ENCODE measurements at places on chromosomes 1 and 21. TPM values are rescaled to one million over a fixed set of nuclear protein-coding genes. Genes with fewer than 3 reads are reported as not detected.

The ACTA1 gene
- 26.1 TPM for total RNA-seq

- H3K36me3 ChIP-seq, result peaks cover 6% of the 10 kb centered on the region
- no peak for DNase-seq
- no peaks in the 10 kb centered on the region for H3K4me1 ChIP-seq
- no peak overlapping the region for H3K4me3 ChIP-seq
- H3K27ac ChIP-seq, result no peak overlapping the region
Observed at GRCh38 chr1:1215080-1215676, 1.2 kb upstream of the TNFRSF4 start.

The DYNLT5 gene
- 1.7 TPM for total RNA-seq

The SOAT1 gene
- total RNA-seq, result 41.9 TPM

DNA sequence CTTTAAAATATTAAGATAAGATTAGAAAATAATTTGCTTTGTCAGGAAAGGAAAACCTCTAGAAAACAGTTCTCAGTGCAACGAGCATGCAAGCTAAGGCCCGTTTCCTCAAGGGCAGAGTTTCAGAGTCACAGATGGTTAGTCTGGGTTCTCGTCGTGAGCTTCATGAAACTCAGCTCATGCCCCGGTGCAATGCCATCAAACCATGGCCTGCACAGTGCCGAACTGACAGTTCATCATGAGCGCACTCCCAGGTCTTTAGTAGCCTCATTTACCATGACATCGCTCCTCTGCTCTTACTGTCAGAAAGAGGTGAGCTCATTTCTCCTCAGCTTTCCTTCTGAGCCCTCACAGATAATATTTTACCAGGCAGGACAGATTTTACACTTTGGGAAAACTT, 319.2 kb downstream of the NTNG1 start:
- no peaks in the 10 kb centered on the region for H3K4me1 ChIP-seq
- H3K27me3 ChIP-seq, result no peaks in the 10 kb centered on the region
- no peaks in the 10 kb centered on the region for H3K36me3 ChIP-seq
- DNase-seq, result no peak
- no peak overlapping the region for H3K4me3 ChIP-seq
- H3K27ac ChIP-seq, result no peak overlapping the region

The PCP4 gene
- not detected for total RNA-seq

GRCh38 chr1:177480741-177481305, 310.1 kb downstream of the BRINP2 start:
- H3K4me1 ChIP-seq, result no peaks in the 10 kb centered on the region
- no peak overlapping the region for H3K4me3 ChIP-seq
- no peak for DNase-seq
- H3K27ac ChIP-seq, result no peak overlapping the region

DNA sequence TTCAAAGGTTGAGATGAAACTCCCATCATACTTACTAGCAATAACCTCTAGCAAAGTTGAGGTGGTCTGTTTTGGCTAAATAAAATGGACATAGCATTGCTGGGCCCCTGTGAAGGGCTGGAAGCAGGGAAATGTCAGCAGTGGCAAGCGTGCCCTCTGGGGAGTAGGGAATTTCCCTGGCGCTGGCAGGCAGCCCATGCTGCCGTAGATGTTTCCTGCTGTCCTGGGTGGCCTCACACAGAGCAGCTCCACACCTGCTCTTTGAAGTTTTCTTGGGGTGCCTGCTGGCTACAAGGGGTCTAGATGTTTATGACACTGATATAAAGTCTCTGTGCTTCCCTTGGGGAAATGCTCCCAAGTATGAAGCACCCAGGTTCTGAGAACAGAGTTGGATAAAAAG, 30.2 kb downstream of the ADARB1 start:
- no peak overlapping the region for H3K27ac ChIP-seq
- no peak for DNase-seq
- H3K4me3 ChIP-seq, result no peak overlapping the region
- no peaks in the 10 kb centered on the region for H3K36me3 ChIP-seq
- no peaks in the 10 kb centered on the region for H3K27me3 ChIP-seq
- peaks cover 5% of the 10 kb centered on the region for H3K4me1 ChIP-seq

All from endodermal cell (in vitro differentiated cells).